Activated gamma-delta T cell treated with Interleukin-2 at 50 U/mL for 16 hours (primary cell): ENCODE measurements at places on chromosomes 5 and 9.

- no peak for DNase-seq
Observed at GRCh38 chr9:20314981-20315380, 307.3 kb downstream of the MLLT3 start.

DNA sequence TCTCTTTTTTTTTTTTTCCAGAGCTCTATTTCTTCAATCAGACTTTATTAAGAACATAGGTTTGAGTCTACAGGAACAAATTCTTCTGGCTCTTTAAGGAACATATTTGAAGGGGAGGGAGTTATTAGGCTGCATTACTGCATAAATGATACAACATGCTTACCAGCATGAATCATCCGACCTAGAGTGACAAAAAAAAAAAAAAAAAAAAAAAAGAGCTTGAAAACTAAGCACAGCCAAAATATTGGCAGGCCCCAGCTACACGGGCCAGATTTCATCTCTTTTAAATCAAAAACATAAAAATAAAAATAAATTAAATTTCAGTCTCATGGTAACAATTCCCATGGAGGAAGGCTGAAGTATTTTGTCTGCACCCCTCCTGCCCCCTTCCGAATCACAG is 26.3 kb downstream of the MSX2 start:
- DNase-seq = no peak

GRCh38 chr5:37080697-37081096 is 168.5 kb downstream of the CPLANE1 start:
- DNase-seq = no peak

DNA sequence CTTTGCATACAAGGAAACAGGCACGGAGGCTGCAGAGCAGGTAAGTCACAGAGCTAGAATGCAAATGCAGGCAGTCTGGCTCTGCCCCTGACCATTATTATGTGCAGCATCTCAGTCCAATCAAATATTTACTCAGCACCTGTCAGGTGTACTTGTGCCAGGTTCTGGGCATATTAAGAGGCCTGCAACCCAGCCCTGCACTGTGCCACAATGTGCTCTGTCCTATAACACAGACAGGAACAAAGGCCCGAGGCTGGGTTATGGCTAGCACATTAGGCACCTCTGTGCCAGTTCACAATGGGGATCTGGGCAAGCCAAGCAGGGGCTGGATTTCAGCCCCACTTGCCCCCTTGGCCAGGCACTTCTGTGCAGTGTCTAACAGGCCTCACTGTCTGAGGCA is 14.0 kb downstream of the ARL15 start:
- DNase-seq = no peak

DNA sequence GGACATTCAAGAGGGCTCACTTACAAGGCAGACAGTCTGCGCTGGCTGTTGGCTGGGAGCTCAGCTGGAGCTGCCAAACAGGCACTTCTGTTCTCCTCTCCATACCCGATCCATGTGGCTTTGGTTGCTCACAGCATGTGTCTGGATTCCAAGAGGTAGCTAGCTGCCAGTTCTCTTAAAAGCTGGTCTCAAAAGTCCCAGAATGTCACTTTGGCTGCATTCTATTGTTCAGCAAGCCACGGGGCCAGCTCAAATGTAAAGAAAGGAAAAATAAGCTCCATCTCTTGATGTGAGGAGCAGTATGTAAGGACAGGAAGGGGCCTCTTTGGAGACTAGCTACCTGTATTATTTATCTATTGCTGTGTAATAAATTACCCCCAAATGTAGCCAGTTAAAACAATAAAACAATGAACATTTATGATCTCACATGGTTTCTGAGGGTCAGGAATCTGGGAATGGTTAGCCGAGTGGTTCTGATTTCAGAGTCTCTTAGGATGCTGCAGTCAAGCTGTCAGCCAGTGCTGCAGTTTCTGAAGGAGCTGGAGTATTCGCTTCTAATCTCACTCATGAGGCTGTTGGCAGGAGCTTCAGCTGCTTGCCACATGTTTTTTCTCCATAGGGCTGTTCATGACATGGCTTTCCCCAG is 112.7 kb upstream of the CLINT1 start:
- DNase-seq = no peak
